DMS53 (cell line): ENCODE measurements at places on chromosomes 16 and 17.
A peak's percentile ranks its signal among the peaks of the same experiment; 100 is the strongest.

- DNase-seq = no peak
These were observed 204.0 kb downstream of the KCNJ2 start for GRCh38 chr17:70373369-70373768.

DNA sequence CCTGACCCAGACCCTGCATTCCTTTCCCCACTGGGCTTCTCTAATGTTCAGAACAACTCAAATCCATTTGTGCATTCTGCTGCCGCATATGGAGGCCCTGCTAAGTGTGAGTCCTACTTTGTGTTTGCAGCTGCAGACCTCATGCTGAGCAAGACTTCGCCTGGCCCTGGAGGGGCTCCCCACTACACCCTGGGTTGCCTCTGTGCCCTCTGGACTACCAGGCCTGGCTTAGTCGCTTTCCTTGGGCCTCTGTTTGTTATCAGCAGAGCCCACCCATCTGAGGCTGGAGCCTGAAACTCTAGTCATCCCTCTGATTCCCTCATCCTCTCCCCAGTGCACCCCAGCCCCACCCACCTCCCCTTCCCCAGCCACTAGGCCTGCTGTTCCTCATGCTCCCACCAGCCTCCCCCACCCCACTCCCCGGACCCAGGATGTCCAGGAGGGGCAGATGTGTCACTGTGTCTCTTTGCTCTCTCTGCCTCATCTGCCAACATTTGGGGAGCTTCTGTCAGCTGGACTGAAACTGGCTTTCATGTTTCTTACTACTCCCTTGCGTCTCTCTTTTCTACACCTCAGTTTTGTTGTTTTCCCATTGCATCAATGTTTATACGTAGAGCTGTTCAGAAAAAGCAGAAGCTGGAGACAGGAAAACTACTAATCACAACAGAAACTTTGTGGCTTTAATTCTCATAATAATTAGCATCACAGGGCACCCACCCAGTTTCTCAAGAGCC lies 17.9 kb upstream of the CD300E start:
- no peak for DNase-seq

DNA sequence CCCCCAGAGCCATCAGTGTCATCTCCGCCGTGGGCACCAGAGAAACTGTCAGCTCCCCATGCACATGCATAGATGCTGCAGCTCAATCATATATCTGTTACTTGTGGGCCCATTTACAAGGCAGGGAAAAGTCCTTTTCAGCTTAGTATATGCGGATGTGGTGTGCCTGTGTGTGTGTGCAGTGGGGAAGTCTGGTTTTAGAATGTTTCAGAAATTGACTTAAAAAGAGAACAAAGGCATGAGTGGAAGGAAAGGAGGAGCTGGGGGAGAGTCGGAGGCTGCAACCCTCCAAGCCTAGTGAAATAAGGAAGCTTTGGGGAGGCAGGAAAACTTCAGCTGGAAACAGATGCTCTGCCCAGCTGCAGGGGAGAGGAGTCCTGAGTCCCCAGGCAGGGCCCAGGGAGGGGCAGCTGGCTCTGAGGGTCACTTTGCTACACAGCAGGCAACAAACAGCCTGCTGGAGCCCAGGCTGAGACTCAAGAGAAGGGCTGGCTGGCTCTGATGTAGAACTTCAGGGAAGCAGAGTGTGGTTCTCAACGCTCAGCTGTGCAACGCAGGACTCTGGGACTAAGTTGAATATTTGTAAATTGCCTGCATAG lies 11.1 kb upstream of the CD300LD start:
- no peak for DNase-seq

DNA sequence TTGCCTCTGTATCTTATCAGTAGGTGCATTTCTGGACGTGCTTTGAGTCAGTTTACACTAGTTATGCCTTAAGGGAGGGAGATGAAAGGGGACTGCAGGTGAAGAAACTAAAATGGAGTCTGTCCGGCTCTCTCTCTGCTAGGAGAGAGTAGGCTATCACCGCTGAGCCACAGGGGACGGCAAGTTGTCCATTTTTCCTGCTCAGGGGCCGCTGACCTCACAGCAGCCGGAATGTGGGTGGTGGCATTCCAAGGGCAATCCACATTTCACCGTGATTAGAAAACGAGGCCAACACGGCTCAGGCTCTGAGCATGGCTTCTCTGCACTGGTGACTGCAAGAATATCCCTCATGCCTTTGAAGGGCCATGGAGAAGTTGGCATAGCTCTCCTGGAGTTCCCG lies 19.0 kb upstream of the KLHDC4 start:
- no peak for DNase-seq

DNA sequence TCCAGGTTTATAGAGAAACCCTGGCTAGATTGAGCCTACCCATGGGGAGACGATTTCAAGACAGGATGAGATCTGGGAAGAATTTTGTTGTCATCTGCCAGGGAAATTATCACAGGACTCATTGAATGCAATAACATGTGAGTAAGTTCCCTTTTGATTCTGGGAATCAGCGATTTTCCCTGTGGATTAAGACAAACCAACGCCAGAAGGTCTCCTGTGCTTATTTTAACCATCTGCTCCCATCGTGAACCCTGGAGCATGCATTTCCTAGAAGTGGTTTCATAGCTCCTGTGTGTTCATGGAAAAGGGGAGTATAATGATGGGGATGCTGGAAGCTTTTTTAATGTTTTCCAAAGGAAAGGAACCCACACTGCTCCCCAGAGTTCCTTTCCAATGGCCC lies 21.0 kb upstream of the ARHGAP44 start:
- no peak for DNase-seq

GRCh38 chr17:39834017-39834416 lies 30.1 kb downstream of the IKZF3 start:
- no peak for DNase-seq

DNA sequence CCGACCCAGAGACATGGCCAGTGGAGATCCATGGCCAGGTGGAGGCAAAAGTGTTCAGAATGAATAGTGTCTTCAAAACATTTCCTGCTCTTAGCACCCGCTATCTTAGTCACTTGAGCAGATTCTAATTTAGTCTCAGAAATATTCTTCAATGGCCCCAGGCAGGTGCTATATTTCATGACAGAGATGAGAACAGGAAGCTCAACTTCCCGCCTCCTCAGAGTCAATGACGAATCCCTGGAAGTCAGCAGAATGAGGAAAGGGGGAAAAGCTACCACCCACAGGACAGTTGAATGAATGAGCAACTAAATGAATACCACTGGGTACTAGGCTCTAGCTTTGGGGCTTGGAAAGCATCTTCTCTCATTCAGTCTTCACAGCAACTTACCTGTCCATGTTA lies 147.2 kb downstream of the ASIC2 start:
- no peak for DNase-seq

DNA sequence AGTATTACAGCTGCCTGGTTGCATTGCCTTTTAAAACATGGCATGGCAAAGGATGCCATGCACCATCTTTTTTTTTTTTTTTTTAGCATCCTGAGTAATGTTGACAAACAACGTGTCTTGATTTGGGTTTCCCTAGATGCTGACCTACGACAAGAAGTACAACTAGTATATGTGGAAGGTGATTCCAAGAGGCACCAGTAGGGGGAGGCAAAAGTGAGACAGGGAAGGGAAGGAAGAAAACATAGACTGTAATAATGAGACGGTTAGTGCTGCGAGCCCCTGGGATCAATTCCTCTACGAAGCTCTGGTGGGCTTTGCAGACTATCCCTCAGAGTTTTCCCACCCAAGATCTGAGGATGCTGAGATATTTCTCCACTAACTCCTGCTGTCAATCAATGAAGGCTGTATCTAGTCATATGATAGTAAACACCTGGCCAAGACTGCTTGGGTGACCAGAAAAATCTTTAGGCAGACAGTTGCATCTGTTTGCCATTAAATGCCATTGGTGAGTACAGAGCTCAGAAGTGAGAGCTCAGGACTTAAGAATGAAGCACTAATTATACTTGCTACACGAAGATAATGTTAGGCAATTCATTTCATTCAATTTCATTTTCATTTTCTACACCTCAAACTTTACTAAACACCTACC lies 458.6 kb upstream of the GOT2 start:
- DNase-seq = peak; percentile 45

DNA sequence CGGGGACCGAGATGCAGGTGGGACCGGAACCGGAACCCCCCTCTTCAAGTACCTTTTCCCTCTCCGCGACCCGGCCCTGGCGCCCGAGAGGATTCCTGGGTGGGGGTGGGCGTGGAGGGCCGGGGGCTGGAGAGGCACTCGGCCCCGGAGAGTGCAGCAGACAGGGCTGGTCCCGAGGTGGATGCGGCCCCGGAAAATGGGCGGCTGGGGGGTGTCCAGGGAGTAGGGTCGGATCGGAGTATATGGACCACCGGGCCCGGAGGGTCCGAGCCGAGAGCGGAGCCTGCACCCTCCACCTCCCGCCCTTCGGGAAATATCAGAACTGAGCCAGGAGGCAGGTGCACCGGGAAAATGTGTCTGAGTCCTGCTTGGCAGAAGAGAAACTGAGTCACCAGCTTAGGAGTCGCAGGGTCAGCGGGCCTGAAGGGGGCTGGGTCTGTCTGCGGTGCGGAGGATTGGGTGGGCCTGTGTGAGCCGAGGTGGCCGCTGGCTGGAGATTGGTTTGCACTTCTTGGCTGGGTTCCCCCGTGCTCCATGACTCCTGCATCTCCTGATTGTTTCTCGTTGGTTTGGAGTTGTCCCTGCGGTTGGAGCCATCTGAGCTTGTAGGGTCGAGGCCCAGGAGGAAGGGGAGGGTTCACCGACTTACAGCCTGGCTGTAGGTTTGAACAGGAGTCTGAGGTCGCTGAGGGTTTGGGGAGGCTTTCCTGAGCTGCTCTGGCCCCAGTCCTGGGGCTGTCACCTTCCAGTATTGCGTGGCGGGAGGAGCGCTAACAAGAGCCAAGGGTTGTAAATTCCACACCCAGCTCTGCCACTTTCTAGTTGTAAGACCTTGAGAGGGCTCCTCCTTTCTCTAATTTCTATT lies 518 bp downstream of the SH2B1 start:
- peak; percentile 25 for DNase-seq

- DNase-seq = peak; percentile 25
These were observed 4.0 kb upstream of the CDC6 start for GRCh38 chr17:40283662-40284061.
